Right kidney (tissue), 9 donors: ENCODE measurements at places on chromosomes 1 and 21.

GRCh38 chr1:53579221-53580008, 120.2 kb downstream of the DMRTB1 start:
- no peak for DNase-seq

DNA sequence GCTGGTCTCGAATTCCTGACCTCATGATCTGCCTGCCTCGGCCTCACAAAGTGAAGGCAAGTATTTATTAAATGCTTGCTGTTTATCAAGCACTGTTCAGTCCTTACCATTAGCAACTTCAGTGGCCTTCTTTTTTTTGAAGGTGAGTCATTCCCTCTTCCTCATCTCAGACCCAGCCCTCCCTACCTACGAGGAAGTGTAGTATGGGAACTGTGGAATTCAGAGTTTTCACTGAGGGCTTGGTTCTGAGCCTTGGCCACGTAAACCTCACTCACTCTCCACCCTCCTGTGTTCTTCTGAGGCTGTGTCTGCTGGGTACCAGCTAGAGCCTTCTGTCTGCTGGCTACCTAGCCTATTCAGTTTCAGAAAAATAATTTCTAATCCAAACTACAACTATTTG, 218.3 kb upstream of the SGIP1 start:
- DNase-seq, result no peak

DNA sequence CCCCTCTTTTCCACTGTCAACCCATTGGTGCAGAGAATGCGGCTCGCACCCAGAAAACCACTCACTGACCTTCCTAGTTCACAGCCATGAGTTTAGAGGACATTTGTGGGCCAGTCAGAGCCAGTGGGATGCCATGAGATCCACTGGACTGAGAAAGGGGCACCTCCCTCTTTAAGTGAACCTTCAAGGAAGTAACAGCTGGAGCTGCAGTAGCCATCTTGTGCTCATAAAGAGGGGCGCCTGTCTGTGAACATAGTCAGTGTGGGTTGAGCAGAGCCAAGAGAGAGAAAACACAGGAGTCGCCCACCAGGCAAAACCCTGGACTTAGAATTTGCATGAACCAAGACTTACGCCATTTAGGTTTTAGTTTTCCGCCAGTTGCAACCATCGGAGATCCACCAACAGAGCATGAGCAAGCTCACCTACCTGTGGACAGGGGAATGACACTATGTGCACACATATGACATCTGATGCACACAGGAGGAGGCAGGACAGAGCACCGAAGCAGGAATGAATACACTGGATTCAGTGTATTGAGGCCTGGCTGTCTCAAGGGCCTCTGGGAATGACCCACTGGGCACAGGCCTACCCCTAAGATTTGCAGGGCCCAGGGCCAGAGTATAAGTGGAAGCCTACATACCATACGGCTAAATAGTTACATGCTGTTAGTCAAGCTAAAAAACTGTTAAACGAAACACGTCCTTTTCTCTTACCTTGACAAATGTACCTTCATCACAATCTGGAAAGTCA, 151.6 kb downstream of the GRIK3 start:
- DNase-seq, result no peak

DNA sequence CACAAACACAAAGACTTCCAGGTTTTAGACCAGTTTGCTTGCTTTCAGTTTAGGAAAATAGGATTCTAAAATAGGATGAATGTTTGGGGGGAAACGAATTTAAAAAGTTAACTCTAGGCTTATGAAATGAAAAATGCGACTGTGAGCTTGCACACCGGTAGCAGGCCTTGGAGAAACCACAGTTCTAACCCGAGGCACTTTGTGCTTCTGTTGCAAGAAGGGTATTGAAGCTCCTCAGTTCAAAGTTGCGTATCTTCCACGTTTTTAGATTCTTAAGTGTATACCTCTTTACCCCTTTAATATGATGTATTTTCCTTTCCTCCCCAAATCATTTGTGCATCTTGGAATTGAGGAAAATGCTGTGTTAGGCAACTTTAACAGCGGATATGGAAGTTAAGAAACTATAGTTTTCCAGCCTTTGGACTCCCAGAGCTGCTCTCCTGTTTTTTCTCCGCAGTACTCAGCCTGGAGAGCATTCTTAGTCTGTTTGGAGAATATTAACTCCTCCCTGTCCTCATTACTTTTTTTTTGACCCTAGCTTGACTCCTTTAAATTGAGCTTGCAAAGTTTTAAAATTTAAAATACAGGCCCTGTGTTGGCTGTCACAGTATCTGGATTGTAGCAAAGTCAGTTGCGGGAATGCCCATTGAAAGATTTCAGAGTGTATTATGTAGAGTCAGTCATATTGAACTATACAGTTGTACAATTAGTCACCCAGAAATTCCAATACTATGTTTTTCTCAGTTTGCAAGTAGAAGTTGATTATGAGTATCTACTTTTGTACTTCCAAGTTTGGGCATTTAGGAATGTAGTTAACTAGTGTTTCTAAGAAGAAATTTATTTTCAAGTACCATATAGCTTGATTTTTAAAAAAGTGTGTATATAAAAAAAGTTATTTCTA, 2.6 kb downstream of the MRPS6 start:
- DNase-seq, result no peak

GRCh38 chr1:153796786-153797659, 21.8 kb downstream of the SLC27A3 start:
- peak; percentile 53 for DNase-seq

GRCh38 chr1:205965036-205965884, 22.0 kb upstream of the SLC26A9 start:
- no peak for DNase-seq

DNA sequence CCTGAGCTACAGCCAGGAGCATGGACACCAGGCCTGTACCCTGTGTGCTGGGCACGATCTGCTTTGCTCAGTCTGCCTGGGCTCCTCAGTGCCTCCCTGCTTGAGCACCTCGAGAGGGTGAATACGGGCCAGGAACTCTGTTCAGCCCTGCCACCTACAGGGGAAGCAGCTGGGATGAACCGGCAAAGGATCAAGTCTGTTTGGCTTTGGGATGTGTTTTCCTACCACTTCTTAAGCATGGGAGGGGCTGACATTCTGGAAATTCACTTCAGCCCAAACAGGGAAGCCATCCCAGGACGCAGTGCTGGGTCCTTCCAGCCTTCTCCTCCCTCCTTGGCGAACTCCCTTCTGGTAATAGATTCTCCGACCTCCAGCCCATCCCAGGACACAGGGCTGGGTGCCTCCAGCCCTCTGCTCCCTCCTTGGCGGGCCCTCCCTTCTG, 55.8 kb upstream of the SELENON start:
- peak; percentile 35 for DNase-seq

- DNase-seq, result peak; percentile 58
Measured at GRCh38 chr1:1058921-1059493, 15.1 kb downstream of the RNF223 start.

DNA sequence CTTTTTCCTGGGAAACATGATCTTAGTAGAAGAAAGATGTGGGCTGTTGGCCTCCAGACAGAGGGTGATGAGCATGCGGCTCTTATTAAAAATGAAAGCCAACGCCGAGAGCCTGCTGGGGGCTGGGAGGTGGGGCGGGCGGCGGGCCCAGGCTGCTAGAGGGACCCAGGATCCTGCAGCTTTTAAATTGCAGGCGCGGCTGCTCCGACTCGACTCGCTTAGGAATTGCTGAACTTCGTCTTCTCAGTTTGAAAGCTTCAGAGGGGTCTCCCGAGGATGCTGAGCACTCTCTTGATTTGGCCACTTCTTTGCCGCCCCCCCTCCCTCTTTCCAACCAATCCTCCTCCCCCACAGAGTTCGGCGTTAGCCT, 1.2 kb downstream of the AGPAT3 start:
- DNase-seq, result peak; percentile 45

DNA sequence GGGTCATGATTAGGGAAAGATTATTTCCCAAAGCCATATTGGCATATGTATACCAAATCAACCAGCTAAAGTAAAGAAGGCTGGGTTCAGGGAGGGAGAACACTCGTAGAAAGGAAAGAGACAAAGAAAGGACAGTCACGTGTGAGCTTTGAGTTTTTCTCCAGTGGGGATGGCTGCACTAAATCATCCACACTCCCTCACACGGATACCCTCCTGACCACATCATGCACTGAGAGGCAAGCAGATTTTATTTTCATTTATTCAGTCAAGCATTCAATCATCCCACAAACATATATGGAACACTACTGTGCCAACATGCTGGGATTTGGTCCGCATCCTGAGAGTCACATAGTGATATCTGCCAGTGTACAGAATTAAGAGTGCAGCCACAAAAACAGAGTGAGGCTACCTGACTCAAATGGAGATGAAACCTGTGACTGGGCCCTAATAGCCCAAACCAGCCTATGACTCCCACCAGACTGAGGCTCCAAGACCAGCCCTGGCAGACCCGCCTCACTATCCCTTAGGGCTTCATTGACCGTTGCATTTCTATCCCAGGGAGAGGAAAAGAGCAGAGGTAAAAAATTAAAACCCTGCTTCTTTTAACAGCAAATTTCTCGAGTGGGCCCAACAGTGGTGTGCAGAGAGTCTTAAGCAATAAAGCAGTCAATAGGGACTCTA, 155.9 kb downstream of the BARHL2 start:
- DNase-seq, result no peak

DNA sequence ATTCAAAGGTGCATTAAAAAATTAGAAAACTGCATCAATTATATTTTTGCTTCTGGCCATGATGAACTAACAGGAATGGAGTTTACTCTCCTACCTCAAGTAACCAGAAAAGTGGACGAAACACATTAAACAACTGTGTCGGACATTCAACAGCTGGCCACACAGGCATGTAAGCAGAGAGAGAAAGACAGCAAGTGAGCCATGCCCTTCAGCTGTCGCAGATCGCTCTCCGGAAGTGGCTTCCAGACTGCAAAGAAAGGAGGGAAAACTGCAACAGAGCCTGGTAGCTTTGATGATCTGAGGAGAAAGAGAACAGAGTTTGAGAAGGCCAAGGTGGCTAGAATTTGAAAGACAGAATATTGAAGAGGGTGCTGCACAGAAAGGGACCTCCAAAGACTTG, 557.2 kb downstream of the MATN1 start:
- DNase-seq, result peak; percentile 14

DNA sequence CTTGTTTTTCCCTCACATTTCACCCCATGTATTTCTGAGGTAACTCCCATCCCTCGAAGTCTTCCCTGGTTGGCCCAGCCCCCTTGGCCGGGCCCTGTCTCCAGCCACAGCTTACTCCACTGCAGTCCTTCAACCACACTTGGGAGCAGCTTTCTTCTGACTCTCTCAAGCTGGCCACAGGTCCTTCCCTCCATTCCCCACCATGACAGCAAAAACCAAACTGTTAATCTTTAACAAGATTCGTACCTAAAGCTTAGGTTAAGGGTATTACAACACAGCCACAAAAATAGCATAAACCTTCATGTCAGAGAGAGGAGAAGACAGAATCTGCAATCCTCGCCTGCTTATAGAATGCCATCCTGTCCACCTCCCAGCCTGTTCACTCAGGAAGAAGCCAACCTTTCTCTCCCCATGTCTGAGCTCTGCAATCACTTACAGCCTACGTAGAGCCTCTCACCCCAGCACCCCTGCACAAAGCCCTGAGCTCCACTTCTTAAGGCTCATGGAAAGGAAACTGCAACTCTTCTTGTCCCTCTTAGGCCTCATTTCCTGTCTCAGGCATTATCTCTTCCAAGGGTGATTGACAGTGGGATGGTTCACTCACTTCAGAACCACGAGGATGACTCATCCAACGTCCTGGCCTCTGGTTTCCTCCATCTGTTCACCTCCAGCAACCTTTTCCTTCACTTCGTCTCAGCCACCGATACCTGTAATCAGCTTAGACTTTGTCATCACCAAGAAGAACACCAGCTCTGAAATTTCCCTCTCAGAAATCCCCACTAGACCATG, 72.8 kb downstream of the CD2 start:
- no peak for DNase-seq

GRCh38 chr1:91685994-91686393, 185.3 kb downstream of the CDC7 start:
- DNase-seq, result no peak

DNA sequence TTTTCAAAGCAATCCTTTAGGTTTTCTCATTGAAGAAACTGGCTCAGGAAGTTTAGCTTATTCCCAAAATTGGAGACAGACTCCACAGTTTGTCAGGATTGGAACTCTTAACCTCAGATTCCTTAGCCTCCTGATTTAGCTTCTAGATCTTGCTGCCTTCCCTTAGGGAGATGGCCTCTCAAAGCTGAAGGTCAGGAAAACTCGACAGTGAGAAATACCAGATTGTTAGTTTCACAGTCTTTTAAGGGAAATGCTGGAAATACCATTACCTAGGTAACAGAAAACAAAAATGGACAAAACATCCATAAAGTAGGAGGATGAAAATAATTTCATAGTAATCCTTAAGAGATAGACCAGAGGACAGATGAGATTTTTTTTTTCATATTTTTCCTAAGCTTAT, 7.8 kb downstream of the RASAL2 start:
- DNase-seq, result no peak

GRCh38 chr1:97824624-97825023, 96.2 kb downstream of the DPYD start:
- no peak for DNase-seq

DNA sequence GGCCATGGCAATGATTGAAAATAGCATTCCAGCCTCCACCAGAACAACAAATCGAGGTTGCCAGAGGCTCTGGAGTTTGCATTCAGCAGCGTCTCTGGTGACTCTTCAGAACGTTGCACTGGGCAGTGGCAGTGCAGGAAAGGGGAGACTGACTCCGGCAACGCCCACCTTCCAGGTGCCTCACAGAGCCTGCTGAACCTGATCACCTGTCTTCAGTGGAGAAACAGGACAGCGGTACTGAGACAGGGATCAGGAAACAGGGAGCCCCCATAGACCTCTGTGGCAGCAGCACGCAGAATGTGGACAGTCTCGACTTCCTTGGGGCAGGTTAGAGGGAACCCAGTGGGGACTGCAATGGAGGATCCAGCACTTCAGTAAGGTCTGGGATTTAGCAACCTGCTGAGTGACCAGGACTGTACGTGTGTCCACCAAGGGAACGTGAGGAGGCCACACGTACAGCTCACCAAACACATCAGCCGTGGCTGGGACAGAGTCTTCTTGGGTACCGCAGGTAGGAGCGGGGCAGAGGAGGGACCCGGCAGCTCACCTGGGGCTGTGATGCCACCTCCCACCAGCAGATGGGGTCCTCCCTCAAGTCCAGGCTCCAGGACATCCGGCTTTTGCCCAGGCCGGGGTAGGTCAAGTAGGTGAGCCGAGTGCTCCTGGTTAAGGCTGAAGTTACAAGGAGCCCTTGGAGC, 128.6 kb downstream of the PRDM2 start:
- DNase-seq, result peak; percentile 42

DNA sequence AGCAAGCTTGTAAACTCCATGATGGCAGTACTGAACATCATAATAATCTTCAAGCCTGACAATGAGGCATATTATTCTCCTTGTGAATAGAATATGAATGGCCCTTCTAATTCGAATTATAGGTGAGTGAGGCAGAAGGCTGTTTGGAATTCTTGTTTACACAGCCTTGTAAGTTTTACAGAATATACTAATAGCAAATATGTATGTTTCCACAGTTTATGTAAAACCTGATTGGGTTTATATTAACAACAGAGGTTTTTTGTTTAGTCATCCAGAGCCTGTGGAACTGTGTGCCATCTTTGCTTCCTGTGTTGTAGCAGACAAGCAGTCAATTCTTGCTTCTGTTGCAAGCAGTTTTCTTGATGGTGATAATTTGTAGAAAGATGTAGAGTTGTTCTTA, 8.0 kb downstream of the OSBPL9 start:
- no peak for DNase-seq
